Activated naive CD4-positive, alpha-beta T cell treated with anti-CD3 and anti-CD28 coated beads for 36 hours (primary cell): ENCODE measurements at places on chromosomes 1 and 21. TPM values are rescaled to one million over a fixed set of nuclear protein-coding genes. Genes with fewer than 3 reads are reported as not detected.

The SPAG17 gene
- total RNA-seq, result not detected

The PCAT6 gene
- total RNA-seq, result 0.37 TPM

The KCNE2 gene
- not detected for total RNA-seq

The ZBTB8B gene
- not detected for total RNA-seq
